ENCODE measurements at places on chromosomes 12 and 14.

DNA sequence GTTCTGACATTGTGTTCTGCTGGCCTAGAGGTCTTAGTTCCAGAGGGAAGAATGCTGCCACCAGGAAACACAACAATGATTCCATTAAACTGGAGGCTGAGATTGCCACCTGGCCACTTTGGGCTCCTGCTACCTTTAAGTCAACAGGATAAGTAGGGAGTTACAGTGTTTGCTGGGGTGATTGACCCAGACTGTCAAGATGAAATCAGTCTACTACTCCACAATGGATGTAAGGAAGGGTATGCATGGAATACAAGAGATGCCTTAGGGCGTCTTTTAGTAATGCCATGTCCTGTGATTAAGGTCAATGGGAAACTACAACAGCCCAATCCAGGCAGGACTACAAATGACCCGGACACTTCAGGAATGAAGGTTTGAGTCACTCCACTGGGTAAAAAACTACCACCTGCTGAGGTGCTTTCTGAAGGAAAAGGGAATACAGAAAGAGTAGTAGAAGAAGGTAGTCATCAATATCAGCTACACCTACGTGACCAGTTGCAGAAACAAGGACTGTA is 852.6 kb downstream of the LRFN5 start:
- DNase-seq = no peak

GRCh38 chr14:103206836-103207387 is 83.7 kb downstream of the TNFAIP2 start:
- no peak for DNase-seq

DNA sequence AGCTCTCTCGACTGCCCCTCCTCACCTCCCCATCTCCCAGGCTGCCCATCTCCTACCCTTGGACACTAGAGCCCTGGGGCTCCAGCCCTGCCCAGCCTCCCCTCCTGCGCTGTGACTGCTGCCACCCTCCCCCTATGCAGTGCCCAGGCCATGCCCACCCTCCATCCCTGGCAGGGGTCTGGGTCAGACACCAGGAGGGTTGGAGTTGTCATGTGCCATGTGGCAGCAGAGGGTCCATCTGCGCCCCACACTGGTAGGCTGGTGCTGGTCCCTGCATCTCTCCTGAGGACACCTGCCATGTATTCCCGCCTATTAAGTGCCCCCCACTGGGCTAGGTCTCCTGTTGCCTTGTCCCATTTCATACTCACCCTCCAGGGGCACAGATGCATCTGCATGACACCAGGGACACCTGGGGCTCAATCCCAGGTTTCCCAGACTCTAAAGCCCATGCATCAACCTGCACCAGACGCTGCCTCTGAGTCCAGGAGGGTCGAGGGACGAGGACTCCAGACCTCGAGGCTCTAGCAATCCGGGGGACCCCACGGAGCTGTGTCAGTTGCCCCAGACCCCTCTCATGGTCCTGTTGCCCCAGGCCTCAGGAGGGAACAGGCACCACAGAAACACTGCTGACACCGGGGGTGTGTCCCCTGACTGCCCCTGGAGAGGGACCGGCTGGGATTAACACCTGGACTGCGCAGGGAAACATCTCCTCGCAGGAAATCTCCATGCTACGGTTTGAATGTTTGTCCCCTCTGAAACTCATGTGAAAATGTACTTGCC is 23.4 kb upstream of the SFSWAP start:
- DNase-seq = no peak

DNA sequence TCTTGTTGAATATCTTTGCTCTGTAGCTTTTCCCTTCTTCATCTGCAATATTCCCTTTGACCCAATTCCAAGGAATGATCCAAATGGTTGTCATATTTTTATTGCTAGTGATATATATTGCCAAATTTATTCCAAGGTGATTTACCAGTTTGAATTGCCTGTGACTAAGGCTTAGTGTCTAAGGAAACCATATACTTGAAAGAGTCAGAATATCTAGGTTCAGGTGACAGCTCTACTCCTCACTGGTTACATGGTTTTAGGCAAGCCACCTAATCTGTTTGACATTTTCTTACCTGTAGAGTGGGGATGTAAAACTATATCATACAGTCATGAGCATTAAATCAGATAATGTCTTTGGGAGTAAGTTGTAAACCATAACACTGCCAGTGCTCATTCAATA is 473.8 kb downstream of the NPAS3 start:
- DNase-seq = no peak

DNA sequence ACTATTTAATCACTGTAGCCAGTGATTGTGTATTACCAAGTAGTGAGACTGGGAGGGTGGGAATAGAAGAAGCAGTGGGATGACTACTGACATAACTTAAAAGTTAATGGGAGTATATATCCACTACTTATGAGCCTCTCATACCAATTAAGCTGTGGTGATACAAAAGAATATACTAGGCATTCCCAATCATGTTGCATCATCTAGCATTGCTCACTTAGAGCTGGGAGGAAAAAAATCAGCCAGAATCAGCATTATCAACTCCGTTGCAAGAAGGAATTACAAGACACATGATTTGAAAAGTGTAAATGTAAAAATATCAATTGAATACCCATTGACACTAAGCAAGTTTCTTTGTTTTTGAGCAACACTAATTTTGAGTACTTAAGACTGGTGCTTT is 745 bp upstream of the PPP1R36 start:
- DNase-seq = no peak

- no peak for DNase-seq
Measured at GRCh38 chr14:48614003-48614402, 938.6 kb upstream of the MDGA2 start.

- DNase-seq = no peak
Measured at GRCh38 chr12:57012600-57013465, 3.5 kb downstream of the TAC3 start.

DNA sequence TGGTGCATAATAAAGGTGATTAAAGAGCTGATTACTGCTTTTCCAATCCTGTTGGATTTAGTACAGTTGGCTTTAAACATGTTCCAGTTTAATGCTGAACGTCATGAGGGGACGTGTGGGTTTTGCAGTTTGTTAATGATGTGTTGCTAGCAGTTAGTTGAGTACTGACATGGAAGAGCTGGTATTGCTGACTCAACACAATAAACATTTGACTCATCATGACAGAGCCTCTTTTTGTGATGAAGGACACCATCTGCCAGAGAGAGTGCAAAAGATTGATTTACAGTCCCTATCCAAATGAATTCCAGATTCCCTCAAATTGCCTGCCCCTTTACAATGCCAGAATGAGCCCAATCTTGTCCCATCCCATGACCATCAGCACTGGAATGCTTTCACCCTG is 346.2 kb upstream of the PRICKLE1 start:
- no peak for DNase-seq

DNA sequence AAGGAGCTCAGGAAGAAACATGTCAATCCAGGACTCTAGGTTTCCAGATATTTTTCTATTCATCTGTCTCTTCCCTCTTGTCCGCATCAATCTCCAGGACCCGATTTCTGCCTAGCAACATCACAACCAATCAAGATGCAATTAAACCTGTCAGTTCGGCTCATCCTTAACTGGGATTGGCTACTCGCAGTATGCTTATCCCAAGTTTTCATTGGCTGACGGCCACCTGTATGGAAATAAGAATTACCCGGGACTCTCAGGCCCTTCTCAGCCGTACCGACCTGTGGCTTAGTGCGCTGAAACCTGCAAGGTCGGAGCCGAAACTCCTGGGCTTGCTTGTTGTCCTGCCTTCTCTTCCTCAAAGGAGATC is 20.4 kb upstream of the ATP5MC2 start:
- DNase-seq = no peak

- no peak for DNase-seq
Measured at GRCh38 chr12:120062976-120063579, 53.5 kb downstream of the RAB35 start.

- DNase-seq = no peak
Measured at GRCh38 chr14:73249564-73250316, 12.4 kb downstream of the PAPLN start.

DNA sequence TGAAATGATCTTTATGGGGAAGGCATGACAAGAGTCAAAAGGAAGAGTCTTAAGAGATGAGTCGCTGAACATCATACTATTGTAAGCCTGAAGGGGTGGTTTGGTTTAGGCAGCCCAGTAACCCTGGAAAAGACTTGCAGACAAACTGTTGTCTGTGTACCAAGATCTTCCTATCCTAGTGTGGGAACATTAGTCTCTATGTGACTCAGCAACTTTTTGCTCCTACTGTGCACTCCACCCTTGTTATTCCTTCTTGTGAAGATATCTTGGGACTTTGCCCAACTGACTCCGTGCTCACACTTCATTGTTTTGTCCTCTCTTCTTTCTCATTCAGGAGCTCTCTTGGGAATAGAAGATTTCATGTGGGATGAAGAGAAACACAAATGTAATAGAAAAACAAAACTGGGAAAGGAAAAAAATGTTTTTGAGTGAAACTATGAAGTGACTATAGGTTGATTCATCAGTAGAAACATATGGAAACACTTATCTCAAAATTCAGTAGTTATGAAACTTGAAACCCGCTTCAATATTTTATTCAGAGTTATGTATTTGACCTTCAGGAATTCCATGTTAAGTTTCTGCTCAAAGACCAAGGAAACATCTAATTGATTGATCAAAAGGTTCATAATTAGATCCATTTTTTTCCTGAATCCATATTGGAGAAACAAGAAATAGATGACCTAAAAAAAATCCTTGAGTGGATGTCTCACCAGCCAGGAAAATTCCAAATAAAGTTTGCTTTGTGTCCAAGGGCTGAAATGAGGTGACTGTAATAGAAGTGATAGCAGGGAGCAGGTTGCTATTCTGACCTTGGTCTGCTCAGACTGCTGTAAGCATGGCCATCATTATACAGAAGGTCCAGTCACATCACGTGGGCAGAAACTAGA is 67.2 kb downstream of the BTG1 start:
- DNase-seq = no peak

GRCh38 chr14:88868558-88869159 is 44.2 kb downstream of the TTC8 start:
- DNase-seq = no peak

DNA sequence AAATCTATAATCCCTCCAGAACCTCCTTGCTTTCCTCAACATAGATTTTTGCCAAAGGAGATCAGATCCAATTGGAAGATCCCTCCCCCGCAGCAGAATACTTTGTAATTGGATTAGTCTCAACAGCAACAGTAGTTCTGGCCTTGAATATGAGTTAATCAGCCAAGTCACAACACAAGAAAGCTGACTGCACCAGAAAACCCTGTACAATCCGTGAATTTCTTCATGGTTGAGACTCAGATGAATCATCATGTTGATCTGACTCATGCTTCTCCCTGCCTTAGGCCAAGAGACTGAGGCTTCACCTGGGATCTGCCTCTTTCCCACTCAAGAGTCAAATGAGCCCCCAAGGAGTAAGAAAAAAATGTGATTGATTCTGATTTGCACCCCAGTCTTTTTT is 3.0 kb upstream of the METTL17 start:
- no peak for DNase-seq

DNA sequence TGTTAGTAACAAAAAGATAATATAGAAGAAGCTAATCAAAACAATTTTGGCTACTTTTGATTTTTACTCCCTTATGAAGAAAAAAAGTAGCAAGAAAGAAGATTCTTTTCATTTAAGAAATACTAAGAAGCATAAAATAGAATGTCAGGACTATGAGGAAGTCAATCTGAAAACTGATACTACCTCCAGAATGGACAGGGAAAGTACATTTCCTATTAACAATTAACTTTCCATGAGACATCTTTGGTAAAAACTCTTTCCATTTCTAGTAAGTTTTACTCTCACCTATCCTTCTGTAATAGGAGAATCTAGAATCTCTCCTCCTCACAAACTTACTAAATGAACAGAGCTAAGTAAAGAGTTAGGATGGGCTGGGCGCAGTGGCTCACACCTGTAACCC is 51.3 kb upstream of the NPFF start:
- no peak for DNase-seq

DNA sequence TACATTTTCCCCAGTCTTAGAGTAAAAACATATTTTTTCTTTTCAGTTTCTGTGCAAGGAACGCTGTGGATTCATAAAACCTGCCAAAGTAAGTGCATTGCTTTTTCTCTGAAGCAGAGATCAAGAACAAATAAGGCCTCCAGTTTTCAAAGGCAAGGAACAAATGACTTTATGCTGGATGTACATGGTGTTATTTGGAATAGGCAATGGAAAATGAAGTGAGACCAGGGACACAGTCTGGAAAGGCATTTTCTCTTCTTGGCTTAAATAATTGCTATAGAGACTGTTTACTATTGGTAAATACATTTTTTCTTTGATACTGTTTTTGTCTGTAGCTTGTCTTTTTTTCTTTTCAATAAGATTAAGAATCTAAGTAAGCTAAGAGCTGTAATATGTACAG is 725.9 kb upstream of the MDGA2 start:
- no peak for DNase-seq

DNA sequence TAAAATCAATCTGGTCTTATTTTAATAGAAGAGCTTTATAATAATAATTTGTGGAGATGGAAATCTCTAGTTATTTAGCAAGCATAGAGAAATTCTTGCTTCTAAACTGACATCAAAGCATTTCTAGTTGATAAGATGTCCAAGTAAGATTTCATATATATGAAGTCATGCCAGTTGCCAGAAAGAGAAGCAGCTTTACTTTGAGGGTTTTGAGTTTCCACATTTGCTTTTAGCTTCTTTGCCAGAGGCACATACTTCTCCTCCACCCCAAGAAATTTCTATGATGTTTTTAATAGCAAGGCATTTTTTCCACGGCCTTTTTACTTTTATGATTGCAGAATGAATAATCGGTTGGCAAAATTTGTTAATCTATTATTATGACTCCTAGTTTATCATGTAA is 24.2 kb upstream of the YAF2 start:
- DNase-seq = no peak

GRCh38 chr12:27548301-27549199 is 24.5 kb downstream of the PPFIBP1 start:
- no peak for DNase-seq

- no peak for DNase-seq
Measured at GRCh38 chr12:13374793-13375192, 178.3 kb downstream of the EMP1 start.

DNA sequence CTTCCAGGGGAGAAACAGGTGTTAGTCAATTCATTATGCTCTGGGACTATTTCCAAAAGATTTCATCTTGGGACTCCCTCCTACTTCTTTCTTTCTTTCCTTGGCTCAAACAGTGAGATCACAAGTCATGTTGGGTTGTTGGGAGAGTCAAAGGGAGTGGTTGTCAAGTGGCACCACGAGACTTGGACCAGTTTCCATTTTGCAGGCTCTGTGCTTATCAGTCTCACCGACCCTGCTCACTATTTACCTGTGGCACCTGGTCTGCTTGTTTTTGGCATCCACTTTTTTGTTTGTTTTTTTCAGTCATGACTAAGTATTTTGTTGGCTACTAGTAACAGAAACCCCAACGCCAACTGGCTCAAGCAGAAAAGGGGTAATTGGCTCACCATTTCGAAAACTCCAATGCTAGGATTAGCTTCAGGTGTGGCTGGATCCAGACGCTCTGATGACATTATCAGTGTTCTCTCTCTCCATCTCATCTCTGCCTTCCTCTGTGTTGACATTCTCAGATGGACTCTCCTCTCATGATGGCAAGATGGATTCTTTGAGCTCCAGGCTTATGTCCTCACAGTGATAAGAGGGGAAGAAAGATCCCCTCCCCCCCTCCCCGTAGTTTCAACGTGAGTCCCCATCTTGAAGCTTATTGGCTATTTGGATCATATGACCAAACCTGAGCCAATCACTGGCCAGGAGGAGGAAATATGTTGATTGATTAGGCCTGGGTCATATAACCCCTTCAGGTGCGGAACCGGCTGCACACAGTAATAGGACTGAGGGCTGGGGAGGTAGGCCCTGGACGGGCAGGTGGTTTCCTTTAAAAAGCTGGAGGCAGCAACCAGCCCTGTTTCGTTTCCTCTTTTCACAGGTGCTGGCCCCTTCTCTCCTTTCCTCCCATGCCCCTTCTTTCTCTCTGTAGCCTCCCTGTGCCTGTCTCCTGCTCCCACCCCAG is 84.2 kb downstream of the AACS start:
- no peak for DNase-seq
